ENCODE measurements at places on chromosomes 2 and 18.

DNA sequence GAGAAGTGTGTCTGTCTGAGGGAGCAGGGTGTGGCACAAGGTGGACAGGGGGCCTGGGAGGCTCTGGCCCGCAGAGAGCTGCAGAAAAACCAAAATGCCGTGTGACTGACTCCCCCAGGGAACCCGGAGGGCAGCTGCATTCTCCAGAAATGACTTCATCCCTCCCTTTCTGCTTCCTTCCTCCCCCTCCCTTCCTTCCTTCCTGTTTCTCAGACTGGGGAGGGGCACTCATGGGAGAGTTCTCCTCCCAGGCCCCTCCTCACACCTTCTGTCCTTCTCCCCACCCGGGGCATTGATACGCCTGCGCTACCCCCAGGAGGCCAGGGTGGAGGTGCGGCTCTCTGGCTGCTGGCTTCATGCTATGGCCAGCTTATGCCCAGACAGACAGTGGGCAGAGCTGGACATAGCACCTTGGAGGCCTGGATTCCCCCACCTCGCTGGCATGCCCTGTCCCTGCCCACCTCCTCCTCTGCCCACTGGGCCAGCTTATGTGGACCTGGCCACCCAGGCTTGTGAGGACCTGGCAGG is 8.2 kb upstream of the GPR17 start:
- DNase-seq = no peak

GRCh38 chr2:63903003-63903402 is 61.3 kb downstream of the UGP2 start:
- no peak for DNase-seq

DNA sequence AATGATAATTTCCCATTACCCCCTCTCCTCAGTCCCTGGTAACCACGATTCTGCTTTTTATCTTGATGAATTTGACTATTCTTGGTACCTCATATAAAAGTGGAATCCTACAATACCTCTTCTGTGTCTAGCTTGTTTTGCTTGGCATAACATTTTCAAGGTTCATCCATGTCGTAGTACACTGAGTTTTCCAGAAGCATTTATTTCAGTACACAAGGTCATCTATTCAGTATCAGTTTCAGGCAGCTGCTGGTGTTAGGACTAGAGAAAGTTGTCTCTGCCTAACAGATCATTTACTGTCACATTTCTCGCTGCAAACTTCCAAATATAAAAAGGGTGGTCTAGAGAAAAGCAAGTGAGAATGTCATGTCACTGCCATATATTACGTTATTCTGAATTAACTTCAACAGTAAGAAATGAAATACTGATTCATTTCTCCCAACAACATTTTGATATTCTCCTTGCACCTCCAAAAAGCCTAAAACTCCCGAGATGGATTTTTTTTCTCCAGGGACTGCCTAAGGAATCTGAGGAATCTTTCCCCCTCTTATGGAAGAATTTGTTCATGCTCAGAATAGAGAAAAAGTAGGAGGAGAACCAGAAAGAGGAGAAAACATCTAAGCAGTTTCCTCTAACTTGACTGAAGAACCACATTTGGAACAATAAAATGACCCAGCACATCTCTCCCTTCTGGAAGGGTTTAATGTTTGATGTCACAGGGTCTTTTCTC is 36.0 kb downstream of the CDK15 start:
- no peak for DNase-seq

DNA sequence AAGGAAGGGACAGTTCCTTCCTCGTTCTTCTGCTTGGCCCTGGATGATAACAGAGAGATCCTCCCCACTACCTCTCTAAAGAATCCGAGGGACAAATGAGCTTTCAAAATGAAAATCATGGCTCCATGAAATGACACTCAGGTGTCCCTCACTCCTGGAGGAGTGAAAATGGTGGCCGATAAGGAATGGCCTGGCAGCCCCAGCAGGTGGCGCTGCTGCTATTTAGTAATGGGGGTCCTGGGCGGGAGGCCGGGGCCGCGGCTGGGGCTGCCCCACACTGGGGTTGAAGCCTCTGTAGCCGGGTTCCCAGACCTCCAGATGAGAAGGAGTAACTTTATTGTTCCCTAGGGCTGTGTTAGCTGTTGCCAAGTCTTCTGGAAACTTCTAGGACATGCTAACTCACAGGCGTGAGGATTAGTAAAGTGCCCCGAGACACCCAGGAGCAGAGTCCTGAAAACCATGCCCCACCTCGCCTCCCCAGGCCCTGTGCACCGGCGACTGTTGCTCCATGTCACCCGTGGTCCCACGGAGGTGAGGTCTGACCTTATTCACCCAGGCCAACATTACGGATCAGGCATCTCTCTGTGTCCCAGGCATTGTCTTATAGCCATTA is 138.0 kb downstream of the CTIF start:
- DNase-seq = peak; percentile 52

- no peak for DNase-seq
These were observed 55.4 kb downstream of the NGEF start for GRCh38 chr2:232957657-232958090.

GRCh38 chr18:38539856-38540255 is 974.3 kb upstream of the CELF4 start:
- no peak for DNase-seq

GRCh38 chr2:62740221-62740620 is 34.7 kb downstream of the EHBP1 start:
- DNase-seq = no peak

DNA sequence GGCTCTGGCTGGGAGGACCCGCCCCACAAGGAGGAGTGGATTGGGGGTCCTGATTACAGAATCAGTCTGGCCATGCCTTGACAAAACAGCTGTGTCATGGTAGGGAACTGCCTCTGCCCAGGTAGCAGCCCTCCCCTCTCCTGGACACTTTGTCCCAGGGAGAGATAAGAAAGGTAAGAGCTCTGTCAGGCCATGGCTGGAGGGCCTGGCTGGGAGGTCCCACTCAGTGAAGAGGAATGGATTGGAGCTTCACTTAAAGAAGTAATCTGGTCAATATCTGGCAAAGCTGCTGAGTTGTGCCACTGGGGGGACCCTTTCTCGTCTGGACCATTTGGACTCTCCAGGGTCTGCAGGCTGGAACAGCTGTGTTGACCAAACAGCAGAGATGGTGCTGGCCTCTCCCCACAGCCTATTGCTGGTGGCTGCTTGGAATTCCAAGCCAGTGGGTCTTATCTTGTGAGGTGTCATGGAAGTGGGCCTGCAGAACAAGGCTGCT is 75.4 kb downstream of the EPC2 start:
- DNase-seq = no peak

DNA sequence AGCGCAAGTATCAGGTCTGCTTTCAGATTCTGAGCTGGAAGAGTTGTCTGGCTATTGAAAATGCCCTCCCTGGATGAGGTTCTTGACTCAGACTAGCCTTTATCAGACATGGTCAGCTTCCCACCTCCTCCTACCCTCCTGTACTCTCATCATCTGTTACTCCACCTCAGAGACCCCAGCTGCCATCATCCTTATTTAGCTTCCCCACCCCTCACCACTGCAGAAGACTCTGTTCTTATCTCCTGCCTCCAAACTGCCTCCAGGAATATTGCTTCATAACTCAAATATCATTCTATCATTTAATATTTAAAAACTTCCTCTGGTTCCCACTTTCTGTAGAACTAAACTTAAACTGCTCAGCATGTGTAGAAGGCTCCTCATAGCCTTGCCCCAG is 31.1 kb upstream of the PPP3R1 start:
- no peak for DNase-seq

DNA sequence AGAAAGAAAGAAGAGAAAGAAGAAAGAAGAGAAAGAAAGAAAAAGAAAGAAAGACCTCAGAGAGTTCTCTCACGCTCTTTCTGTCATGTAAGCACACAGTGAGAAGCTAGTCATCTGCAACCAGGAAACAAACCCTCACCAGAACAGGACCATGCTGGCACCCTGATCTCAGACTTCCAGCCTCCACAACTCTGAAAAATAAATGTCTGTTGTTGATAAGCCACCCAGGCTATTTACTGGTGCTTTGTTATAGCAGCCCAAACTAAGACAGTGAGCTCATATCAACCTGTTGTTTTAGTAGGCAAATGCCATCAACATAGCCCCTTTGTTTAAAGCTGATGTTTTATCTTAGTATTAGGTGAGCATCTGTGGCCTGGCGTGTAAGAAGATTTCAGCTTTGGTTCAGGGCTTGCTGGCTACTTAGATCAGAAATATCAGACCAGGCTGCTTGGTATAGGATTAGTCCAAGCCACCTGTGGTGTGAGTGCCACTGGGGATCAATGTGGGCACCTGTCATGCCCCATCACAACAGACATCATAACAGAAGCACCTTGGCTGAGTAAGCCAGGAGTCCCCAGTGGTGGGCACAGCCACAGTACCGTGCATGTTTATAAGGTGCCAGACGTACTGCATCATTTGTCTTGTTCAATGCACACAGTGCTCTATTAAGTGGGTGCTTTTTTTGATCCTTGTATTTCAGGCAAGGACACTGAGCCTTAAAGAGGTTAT is 94.4 kb downstream of the LBH start:
- DNase-seq = no peak

- no peak for DNase-seq
These were observed 23.6 kb upstream of the KYNU start for GRCh38 chr2:142853912-142854311.

GRCh38 chr18:26864658-26865057 is 849 bp downstream of the AQP4 start:
- DNase-seq = no peak

- DNase-seq = no peak
These were observed 119.7 kb upstream of the XIRP2 start for GRCh38 chr2:166768393-166769123.

- DNase-seq = no peak
These were observed 198.8 kb upstream of the FOSL2 start for GRCh38 chr2:28193630-28194403.

- no peak for DNase-seq
These were observed 19.9 kb downstream of the SNORC start for GRCh38 chr2:232889876-232890401.

DNA sequence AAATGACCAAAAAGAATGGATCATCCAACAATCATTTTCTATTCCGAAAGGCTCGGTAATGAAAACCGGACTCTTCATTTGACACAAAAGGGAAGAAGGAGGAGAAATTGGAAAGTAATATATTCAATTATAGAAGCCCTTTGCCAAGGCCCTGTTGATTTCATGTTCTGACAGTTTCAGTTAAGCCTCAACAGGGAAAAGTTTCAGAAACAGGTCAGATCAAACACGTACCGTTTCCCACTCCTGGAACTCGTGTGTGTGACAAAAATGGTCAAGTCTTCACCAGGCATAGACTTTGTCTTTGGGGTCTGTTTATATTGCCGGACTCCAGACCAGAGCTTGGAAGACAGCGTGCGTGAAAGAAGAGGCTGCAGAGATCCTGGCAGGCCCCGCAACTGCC is 101.3 kb upstream of the BCL2L11 start:
- DNase-seq = no peak

DNA sequence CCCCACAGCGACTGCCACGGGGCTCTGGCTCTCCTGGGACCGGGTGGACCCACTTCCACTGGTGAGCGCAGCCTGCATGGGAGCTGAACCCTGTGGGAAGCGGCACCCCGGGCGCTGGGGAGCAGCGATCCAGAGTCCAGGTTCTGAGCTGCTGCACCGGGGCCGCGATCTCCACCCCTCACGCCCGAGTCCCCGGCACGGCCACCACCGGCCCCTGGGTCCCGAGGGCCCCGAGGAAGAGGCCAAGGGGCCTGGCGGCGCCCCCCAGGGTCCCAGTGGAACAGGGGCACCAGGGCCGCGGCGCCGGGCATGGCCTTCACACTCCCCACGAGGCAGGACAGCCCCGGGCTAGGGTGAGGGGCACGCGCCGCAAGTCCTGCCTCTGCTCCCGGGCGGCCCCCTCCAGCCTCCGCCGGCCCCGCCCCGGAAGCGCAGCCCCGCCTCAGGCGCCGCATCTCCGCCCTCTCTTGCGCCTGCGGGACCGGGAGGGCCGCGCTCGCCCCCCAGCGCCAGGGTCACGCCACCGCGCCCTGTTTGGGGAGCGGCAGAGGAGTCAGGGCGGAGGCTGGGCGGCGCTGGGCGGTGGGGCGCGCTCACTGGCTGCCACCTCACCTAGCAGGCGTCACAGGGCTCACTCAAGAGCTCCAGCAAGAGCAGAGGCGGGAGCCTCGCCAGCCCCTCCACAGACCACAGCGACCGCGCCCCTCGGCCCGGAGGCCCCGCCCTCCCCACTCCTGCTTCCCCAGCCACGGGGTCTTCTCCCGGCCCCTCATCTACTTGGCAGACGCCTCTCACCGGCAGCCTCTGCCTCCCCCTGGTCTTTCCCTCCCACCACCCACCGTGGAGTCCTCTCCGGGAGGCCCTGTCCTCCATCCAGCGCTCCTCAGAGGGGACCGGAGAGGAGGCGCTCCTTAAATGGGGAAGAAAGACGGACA is 26.8 kb downstream of the THAP4 start:
- DNase-seq = peak; percentile 89

GRCh38 chr2:30095402-30095801 is 51.4 kb upstream of the YPEL5 start:
- no peak for DNase-seq

GRCh38 chr2:232537079-232537478 is 2.4 kb upstream of the CHRNG start:
- no peak for DNase-seq

Measured in stimulated activated naive CD4-positive, alpha-beta T cell treated with Interleukin-2 at 50 U/mL for 16 hours (primary cell).